ENCODE measurements at places on chromosomes 4 and X.
A peak's percentile ranks its signal among the peaks of the same experiment; 100 is the strongest.

DNA sequence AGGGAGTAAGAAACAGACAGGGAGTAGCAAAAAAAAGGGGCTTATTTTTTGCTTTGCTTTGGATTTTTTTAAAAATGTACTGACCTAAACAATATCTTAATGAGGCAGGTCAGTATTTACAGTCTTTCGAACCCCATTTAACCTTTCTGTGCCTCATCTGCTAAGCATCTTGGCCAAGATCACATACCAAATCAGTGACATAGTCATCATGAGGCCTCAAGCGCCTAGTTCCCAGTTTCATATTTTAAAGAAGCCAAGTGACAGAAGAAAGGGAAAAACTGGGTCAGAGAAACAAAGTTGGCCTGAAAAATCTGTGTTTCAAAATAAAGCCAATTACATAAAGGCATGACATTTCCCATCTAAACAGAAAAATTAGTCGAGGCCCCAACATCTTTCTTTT, 94.6 kb upstream of the WDR44 start:
- DNase-seq: no peak

- DNase-seq: no peak
Observed at GRCh38 chr4:62661821-62662220, 1461.7 kb downstream of the ADGRL3 start.

GRCh38 chrX:8504451-8504850, 39.8 kb downstream of the VCX3B start:
- DNase-seq: no peak

- DNase-seq: no peak
Observed at GRCh38 chr4:182730791-182731190, 186.4 kb downstream of the DCTD start.

- DNase-seq: no peak
Observed at GRCh38 chrX:29461039-29461438, 754.3 kb upstream of the MAGEB2 start.

DNA sequence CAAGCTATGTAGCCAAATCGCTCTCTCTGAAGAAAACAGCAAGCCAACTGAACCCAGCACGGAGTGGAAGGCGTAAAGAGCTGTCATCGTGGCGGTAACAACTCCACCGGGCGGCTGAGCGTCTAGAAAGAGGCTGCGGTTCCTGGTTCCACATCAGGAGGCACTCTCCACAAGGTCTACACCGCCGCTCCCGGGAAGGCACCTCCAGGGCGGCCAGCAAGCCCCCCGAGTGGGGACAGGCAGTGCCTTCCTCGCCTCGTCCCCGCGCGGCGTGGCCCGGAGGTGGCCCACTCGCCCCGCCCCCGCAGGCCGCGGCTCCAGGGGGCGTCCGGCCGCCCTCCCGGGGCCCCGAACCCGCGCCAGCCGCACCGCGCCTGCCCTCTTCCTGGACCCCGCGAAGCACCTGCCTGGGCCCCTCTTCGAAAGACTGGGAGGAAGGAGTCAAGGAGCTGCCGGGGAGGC, 755 bp downstream of the KLHL8 start:
- peak; percentile 83 for DNase-seq

- DNase-seq: no peak
Observed at GRCh38 chr4:75908555-75908954, 6.3 kb upstream of the PPEF2 start.
